ENCODE measurements at places on chromosomes 1 and 21. TPM values are rescaled to one million over a fixed set of nuclear protein-coding genes. Genes with fewer than 3 reads are reported as not detected.

GRCh38 chr1:177891809-177892208, 78.0 kb downstream of the SEC16B start:
- no peak for DNase-seq

GRCh38 chr1:2228694-2229036, 546 bp downstream of the SKI start:
- DNase-seq: no peak

Gene OR14K1
- not detected for total RNA-seq

Gene DFFA
- 26.2 TPM for total RNA-seq
